ENCODE measurements at places on chromosomes 2 and 18. TPM values are rescaled to one million over a fixed set of nuclear protein-coding genes. Genes with fewer than 3 reads are reported as not detected.
A peak's percentile ranks its signal among the peaks of the same experiment; 100 is the strongest.

GAD1 gene
- 129 TPM for total RNA-seq

- DNase-seq: no peak
Measured at GRCh38 chr2:172328103-172328841, 99.1 kb upstream of the ITGA6 start.

GRCh38 chr2:34912084-34912483 is 1313.0 kb upstream of the FAM98A start:
- DNase-seq: no peak

GRCh38 chr2:69224512-69224837 is 162.6 kb downstream of the GFPT1 start:
- DNase-seq: no peak

ALPI gene
- total RNA-seq: not detected

DNA sequence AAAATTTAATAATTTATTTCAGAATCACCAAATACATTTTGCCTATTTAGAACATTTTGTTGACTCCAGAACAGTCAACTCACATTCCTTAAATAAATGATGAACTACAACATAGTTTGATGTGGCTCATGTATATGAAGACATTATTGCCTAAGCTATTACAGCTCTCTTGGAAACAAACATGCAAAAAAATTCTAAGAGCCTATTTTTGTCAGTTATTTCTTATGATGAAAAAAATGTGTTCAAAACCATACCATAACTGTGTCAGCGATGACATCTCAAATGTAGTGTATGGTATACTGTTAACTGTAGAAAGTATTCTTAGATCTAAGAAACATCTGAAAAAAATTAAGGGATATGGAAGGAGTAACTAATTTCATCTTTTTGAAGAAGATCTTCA is 6.3 kb upstream of the EMILIN2 start:
- no peak for DNase-seq

GRCh38 chr2:197359859-197360258 is 49.3 kb upstream of the ANKRD44 start:
- DNase-seq: no peak

SPTBN1 gene
- 983 TPM for total RNA-seq

- no peak for DNase-seq
Measured at GRCh38 chr18:48947092-48947491, 3.7 kb downstream of the SMAD7 start.

DNA sequence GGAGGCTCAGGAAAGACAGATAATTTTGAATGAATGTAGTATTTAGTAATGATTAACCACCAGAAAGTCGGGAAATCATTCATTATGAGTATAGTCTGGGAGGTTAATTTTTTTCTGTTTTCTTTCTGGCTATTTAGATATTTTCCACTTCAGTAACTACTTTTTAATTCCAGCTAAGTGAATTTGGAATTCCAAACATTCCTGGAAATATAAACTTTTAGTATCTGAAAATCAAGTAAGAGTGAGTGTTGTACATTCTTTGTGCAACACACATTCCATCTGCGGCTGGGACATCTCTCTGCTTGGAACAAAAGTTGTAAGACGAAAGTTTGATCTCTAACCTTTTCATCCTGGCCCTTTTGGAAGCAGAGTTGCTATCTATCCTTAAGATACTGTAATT is 275.7 kb upstream of the SPRED2 start:
- DNase-seq: no peak

- DNase-seq: no peak
Measured at GRCh38 chr2:98087447-98088020, 567 bp downstream of the VWA3B start.

DNA sequence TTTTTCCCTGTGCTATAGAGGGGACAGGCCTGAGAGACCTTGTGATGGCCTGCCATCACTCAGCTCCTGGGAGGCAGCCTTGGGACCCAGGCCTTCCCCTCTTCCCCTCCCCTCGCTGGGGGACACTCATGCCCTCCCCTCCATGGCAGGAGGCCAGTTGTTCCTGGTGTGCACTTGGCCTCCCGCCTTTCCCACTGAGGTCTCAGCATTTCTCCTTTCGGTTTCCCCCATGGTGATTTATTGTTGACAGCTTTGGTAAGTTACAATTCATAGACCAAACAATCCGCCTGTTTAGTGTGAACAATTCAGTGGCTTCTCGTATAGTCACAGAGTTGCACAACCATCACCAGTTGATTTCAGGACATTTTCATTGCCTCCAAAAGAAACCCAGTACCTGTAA is 10.2 kb upstream of the CNDP1 start:
- no peak for DNase-seq

DNA sequence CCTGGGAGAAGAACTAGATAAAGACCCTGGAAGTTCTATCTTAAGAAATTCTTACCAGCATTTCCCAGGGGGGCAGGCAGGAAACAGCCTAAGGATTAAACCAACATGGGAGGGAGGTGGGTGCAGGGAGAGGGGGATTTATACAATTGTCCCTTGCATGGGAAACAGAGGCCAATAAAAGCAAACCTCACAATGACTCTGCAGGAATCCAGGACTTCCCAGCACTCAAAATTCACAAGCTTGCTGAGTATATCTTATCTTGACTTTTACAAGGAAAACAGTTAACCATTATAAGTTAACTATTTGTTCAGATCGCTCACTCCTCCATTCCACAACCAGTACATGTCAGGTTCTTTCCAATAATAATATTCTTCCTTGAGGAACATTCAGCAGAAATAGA is 241.3 kb downstream of the MREG start:
- no peak for DNase-seq

C2orf78 gene
- total RNA-seq: not detected

FSHR gene
- not detected for total RNA-seq

DNA sequence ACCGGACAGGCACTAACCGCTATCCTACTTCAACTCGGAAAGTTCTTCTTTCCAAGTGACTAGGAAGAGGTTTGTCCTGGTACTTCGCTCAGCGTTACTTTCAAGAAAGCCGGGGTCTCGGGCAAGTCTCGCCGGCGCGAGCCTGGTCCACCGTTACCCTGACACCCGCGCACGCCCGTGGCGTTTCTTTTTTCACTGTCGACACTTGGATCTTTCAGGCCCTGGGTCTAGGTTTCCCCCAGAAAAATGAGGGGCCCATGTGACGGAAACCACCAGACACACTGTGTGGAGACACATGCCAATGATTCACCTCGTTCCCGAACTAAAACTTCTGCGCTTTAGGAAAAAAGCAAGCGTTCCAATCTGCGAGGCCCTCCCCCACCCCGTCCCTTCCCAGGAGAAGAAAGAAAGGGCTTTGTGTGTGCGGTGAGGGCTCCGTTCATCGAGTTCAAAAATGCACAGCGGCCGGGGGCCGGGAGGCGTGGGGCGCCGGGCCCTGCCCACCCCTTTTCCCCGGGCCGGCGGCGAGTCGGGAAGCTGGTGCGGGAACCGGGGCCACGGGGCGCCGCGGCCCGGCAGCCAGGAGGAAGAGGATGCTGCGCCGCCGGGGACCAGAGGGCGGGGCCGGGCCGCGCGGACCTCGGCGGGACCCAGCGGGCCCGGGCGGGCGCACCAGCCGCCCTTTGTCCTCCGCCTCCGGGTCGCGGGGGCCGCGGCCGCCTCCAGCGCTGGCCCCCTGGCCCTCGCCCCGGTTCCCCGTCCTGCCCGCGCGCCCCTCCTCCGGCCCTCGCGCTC is 2.6 kb downstream of the ZNF521 start:
- peak; percentile 57 for DNase-seq

GRCh38 chr2:41930807-41931566 is 116.8 kb upstream of the PKDCC start:
- DNase-seq: no peak
